Aortic smooth muscle cell (primary cell): ENCODE measurements at places on chromosomes 4 and X. TPM values are rescaled to one million over a fixed set of nuclear protein-coding genes. Genes with fewer than 3 reads are reported as not detected.

The RELL1 gene
- total RNA-seq, result 70.4 and 126 TPM in 2 replicates

The COX7B2 gene
- total RNA-seq, result not detected in 2 replicates

The UGT2B15 gene
- not detected in 2 replicates for total RNA-seq

The ZCCHC18 gene
- 0.12 and 0.26 TPM in 2 replicates for total RNA-seq

The KLF8 gene
- total RNA-seq, result 1.8 and 3.2 TPM in 2 replicates

The PTTG2 gene
- total RNA-seq, result not detected in 2 replicates

The TSPYL2 gene
- total RNA-seq, result 27.0 and 35.7 TPM in 2 replicates

The PPP1R2C gene
- total RNA-seq, result not detected in 2 replicates

The UGT2B11 gene
- not detected in 2 replicates for total RNA-seq

The DCAF4L1 gene
- total RNA-seq, result 0.06 and 0.13 TPM in 2 replicates

The PLAC8 gene
- not detected in 2 replicates for total RNA-seq

The CXCL3 gene
- 0.26 TPM in 1 of 2 replicates, not detected in the other for total RNA-seq

The ZRSR2 gene
- total RNA-seq, result 4.4 and 4.8 TPM in 2 replicates

The CXorf65 gene
- total RNA-seq, result not detected in 2 replicates

The SPANXA2 gene
- not detected in 2 replicates for total RNA-seq

The SASH3 gene
- not detected in 2 replicates for total RNA-seq

The FAAH2 gene
- total RNA-seq, result 0.25 TPM in 1 of 2 replicates, not detected in the other

The HDX gene
- 2.5 and 2.9 TPM in 2 replicates for total RNA-seq

The TMSB15B gene
- 1.6 and 1.8 TPM in 2 replicates for total RNA-seq

The PITX2 gene
- not detected in 2 replicates for total RNA-seq

The PPEF2 gene
- total RNA-seq, result not detected in 2 replicates

The KCND1 gene
- total RNA-seq, result 0.56 and 0.79 TPM in 2 replicates

The REPS2 gene
- 0.37 and 0.40 TPM in 2 replicates for total RNA-seq

The PAGE2 gene
- not detected in 2 replicates for total RNA-seq

The BTC gene
- 0.92 and 0.93 TPM in 2 replicates for total RNA-seq

The HSD17B13 gene
- under 0.01 and 0.06 TPM in 2 replicates for total RNA-seq

The TRIM61 gene
- 0.92 and 1.4 TPM in 2 replicates for total RNA-seq

The TKTL1 gene
- total RNA-seq, result not detected in 2 replicates
